CD4-positive, alpha-beta T cell treated with Interleukin-21 for 1 hour (primary cell): ENCODE measurements at places on chromosomes 7 and 10.

- DNase-seq: no peak
Measured at GRCh38 chr10:78755877-78756455, 312.8 kb upstream of the ZMIZ1 start.

DNA sequence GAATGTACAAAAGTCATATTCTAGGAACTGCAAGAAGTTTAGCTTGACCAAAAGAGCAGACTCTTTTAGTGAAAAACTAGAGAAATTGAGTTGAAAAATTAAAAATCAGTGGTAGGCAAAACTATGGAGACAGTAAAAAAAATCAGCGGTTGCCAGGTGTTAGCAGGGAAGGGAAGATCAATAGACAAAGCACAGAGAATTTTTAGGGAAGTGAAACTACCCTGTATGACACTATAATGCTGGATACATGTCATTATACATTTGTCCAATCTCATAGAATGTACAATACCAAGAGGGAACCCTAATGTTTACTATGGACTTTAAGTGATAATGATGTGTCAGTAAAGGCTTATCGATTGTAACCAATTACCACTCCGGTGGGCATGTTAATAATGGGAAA, 761.9 kb downstream of the MAGI2 start:
- DNase-seq: no peak

- peak; percentile 83 for DNase-seq
Measured at GRCh38 chr7:150322114-150322832, 882 bp upstream of the LRRC61 start.

GRCh38 chr10:84329986-84330651, 1.7 kb downstream of the CCSER2 start:
- peak; percentile 70 for DNase-seq

- DNase-seq: no peak
Measured at GRCh38 chr7:105792488-105793370, 83.7 kb downstream of the ATXN7L1 start.

DNA sequence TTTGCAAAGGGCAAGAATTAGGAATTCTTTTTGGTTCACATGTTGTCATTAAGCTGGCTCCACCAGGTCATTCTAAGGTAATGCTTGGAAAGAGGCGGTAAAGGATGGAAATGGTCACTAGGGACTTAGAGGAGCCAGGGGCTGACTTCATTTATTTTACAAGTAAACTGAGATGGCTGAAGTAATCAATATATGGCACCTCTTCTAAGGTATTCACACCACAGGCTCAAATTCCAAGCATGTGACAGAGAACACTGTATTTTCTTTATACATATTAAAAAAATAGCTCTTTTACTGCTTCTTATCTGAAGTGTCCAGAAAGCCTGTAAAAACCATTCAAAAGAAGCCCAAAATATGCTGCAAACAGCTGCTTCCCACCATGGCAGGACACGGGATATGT, 239.0 kb downstream of the GLI3 start:
- no peak for DNase-seq

GRCh38 chr7:77903597-77903996, 105.0 kb downstream of the PHTF2 start:
- DNase-seq: no peak

- DNase-seq: peak; percentile 56
Measured at GRCh38 chr10:133378251-133379096, 588 bp upstream of the PAOX start.

- no peak for DNase-seq
Measured at GRCh38 chr7:113267885-113268284, 149.5 kb upstream of the SMIM30 start.

- no peak for DNase-seq
Measured at GRCh38 chr10:77949167-77949566, 22.6 kb upstream of the DLG5 start.
